ENCODE measurements at places on chromosomes 11 and 22.

GRCh38 chr22:42984814-42985530 is 30.0 kb downstream of the PACSIN2 start:
- no peak for DNase-seq

DNA sequence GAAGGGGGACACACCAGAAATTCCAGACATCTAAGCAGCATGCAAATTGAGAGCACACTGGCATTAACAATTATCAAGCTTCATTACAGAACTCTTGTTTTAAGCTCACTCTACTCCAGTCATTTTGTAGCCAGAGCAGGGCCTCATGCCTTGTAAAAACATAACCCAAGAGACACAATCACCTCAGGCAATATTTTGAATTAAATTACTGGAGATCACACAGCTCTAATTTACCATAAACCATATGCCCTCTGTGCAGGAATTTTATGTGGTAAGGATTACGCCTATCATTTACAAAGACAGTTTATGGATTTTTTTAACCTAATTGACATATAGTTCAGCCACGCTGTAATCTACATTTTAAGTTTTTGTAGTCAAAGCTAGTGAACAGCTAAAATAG is 414.1 kb upstream of the DDI1 start:
- no peak for DNase-seq

DNA sequence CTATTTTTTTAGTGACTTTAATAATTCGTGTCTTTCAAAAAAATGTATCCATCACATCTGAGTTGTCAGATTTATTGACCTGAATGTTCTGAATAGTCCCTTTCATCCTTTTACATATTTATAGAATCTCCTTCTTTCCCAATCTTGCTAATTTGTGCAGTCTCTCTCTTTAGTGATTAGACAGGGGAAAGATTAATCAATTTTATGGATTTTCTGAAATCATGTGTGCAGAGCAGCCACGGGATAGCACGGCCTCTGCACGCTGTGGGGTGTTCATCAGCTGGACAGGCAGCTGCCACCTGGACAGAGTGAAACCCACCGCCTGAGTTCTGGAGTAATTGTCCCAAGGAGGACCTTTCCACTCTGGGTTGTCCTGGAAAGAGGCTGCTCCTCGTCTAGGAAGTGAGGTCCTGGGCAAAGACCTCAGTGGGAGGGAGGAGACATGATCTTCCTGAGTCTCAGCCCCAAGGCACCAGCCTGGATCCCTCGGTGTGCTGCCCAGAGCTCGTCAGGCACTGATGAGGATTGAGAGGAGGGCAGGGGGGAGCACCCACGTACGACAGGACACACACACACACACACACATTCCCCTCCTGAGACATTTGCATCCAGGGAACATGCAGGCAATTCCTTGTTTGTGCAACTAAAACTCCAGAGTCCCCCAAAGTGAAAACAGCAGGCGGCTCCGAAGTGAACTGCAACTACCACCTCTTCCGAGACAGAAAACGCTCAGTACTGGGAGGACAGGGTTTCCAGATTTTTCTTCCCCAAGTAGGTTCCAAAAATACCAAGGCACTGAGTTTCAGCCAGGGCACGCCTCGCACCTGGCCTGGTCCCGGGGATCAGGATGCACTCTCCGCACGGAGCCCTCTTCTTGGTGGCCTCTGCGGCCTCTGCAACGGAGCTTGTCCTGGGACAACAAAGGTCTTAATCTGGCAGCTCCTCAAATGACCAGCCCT is 22.5 kb upstream of the KRTAP5-6 start:
- no peak for DNase-seq

DNA sequence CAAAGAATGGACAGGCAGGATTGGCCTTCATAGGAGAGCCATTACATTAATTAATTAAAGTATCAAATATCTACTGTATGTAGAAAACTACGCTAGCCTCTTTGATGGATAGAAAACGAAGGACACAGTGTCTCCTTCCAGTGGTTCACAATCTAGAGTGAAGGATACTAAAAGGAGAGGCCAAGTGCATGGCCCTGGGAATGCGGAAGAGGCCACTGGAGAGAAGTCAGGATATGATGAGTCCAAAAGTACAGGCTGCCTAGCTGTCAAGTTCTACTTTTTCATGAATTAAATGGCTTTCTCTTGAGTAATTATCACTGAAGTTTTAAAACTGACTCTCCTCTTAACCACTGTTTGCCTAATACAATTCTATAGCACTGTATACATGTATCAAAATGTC is 41.9 kb downstream of the ATG16L2 start:
- no peak for DNase-seq

DNA sequence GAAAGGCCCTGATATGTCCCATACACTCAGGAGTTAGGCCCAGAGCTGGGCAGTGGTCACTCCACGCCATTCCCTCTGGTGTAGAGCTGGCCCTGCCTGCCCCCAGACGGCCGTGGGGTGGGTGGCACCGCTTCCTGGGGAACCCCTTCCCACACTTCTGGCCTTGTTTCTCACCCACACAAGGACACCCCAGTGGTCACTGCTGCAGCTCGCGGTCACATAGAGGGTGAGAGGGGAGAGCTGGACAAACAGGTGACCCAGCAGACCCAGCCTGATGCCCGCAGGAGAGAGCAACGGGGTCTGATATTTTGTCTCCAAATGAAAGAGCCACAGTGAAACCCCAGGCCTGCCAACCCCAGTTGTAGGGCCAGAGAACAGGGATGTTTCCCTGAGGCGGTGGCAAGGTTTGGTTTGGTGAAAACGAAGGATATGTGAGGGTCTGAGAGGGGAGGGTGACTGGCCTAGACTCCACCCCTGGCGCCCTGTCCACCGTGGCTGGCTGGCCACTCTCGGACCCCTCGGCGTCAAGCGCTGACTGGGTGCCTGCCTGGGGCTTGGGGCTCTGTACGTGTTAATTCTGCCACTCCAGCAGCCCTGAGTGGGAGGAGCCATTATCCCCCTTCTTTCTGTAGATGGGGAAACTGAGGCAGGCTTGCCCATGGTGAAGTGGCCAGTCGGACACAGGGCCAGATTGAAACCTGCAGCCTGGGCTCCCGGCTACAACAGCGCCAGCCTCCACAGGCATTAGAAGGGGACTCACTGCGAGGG is 71.0 kb upstream of the PPARA start:
- DNase-seq: no peak

- DNase-seq: no peak
Observed at GRCh38 chr22:28443526-28443876, 236.1 kb downstream of the TTC28 start.

All from activated T-cell treated with anti-CD3 and anti-CD28 coated beads for 4 hours (primary cell).